ENCODE measurements at places on chromosomes 6 and 20.

DNA sequence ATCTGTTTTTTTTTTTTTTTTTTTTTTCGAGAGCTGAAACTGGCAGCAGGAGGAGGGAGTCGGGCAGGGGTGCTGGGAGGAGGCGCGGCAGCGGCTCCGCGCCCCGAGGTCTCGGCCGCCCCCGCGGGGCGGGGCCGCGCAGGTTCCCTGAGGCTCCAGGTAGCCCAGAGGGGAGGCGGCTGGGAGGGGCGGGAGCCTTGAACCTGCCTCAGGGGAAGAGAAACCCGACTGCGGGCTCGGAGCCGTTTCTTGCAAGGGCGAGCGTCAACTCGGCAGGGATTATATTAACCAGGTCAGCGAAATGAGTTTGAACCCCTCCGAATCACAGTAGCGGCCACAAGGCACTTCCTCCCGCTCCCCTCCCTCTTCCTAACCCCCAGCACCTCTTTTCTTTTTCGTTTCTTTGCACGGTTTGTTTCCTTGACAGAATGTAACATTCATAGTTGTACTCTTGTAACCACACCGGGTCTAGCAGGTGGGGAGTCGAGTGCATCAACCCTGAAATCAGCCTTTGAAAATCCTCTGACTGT is 2.0 kb downstream of the MYB start:
- no peak for DNase-seq

- DNase-seq: no peak
Measured at GRCh38 chr20:31551163-31552081, 37.2 kb downstream of the HM13 start.

GRCh38 chr20:25206548-25206947 is 11.0 kb downstream of the ENTPD6 start:
- no peak for DNase-seq

DNA sequence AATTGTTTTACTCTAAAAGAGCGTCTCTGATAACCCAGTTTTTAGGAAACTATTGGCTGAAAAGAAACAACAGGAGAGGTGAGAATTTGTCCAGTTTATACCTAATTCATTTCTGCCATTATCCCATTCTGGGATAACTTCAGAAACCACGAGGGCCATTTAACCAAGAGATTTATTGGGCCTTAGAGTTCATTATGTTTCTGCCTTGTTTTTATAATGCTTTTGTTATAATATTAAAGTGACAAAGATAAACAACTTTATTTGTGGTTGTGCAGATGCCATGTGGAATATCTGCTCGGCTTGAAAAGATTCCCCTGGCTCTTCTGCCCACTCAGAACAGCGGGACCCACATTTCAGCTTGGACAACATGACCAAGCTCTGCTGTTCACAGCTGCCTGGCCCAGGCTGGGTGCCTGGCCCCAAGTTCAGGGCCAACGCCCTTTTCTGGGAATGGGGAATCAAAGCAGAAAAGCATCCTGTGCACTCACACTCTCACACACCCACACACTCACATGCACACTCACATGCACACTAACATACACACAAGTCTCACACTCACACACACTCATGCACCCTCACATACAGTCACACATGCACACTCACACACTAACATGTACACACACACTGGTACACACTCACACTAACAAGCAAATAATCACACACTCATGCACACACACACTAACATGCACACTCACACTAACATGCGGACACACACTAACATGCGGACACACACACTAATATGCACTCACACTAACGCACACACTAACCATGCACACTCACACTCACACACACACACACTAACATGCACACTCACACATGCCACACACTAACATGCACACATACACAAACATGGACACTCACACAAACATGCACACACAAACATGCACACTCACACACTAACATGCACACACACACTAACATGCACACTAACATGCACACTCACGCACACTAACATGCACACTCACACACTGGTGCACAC is 86.7 kb upstream of the NEDD9 start:
- DNase-seq: no peak

DNA sequence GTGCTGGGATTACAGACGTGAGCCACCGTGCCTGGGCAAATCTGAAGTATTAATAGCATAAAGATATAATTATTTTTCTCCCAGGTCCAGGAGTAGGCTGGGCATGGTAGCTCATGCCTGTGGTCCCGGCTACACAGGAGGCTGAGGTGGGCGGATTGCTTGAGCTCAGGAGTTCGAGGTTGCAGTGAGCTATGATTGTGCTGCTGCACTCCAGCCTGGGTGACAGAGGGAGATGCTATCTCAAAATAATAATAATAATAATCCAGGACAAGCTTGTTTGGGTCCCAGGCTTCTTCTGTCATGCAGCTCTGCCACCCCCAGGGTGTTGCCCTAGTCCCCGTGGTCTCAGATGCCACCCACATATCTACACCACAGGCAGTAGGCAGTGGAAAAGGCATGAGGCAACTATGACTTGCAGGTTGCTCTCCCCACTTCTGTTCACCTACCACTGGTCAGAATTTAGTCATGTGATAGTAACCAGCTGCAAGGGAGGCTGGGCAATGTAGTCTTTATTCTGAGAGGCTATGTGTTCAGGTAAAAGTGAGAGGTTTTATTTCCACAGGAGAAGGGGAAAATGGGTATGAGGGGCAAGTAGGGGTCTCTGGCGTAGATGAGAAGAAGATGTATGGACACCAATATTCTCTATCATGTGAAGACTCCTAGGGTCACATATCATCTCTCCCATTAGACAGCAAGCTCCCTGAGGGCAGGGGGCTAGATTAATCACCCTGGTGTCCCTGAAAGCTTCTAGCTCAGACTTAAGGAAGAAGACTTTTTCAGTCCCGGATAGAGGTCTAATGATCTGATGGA is 25.7 kb downstream of the TCF15 start:
- no peak for DNase-seq

GRCh38 chr20:57384953-57385761 is 6.0 kb upstream of the RBM38 start:
- DNase-seq: no peak

Data from activated CD8-positive, alpha-beta memory T cell treated with anti-CD3 and anti-CD28 coated beads for 1 hour (primary cell).